AG20443 (cell line): ENCODE measurements at places on chromosomes 16 and 17.

GRCh38 chr16:15640966-15641365 is 2.0 kb downstream of the MARF1 start:
- no peak for DNase-seq

DNA sequence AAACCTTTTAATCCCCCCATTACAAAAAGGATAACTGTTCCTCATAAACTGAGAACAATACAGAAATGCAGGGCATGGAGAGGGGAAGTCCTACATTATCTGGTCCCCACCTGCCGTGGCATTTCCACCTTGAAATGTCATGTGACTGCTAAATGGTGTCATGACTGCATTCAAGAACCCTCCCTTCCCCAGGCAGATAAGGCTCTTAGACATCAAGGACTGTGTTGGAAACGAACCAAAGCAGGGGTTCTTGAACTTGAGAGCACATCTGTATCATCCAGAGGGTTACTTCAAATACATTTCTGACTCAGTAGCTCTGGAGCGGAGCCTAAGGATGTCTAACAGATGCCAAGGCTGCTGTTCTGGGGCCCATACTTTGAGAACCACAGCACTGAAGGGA is 18.4 kb downstream of the CMTM3 start:
- no peak for DNase-seq

GRCh38 chr16:29765167-29766032 is 12.7 kb upstream of the ZG16 start:
- DNase-seq: no peak

GRCh38 chr17:2376107-2376506 is 24.8 kb downstream of the MNT start:
- DNase-seq: no peak

- DNase-seq: no peak
These were observed 31.1 kb downstream of the GSE1 start for GRCh38 chr16:85644093-85644712.

DNA sequence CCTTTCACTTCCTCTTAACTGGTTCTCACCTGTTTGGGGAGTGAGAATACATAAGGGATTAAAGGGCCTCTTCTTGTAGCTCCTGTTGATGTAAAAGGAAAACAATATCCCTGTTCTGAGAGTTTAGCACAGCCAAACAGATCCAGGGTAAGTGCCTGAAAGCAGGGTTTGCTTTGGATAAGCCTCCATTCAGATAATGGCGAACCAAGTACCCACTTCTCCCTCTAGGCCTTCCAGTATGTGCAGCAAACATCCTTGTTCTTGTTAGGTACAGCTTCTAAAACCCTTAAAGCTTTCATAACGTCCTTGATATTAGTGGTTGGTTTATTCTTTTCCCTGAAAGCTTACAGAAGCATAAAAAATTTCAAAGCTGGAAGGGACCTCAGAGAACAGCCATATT is 130.6 kb upstream of the DNAH9 start:
- DNase-seq: no peak
